ENCODE measurements at places on chromosomes 3 and 15. TPM values are rescaled to one million over a fixed set of nuclear protein-coding genes. Genes with fewer than 3 reads are reported as not detected.

The CCR9 gene
- not detected for total RNA-seq

The TNFSF10 gene
- 1.3 TPM for total RNA-seq

The DNASE1L3 gene
- total RNA-seq, result not detected

The MAGI1 gene
- 26.4 TPM for total RNA-seq

The LMCD1 gene
- total RNA-seq, result 50.0 TPM

The PPARG gene
- 21.9 TPM for total RNA-seq

The EIF1B gene
- total RNA-seq, result 11.3 TPM

The SLC28A2 gene
- total RNA-seq, result not detected

Measured in IMR-90 (cell line).